Stimulated activated CD8-positive, alpha-beta memory T cell treated with anti-CD3 and anti-CD28 coated beads, Interleukin-7, amount 100 ng/mL, for 1 hour (primary cell): ENCODE measurements at places on chromosomes 3 and 15.

DNA sequence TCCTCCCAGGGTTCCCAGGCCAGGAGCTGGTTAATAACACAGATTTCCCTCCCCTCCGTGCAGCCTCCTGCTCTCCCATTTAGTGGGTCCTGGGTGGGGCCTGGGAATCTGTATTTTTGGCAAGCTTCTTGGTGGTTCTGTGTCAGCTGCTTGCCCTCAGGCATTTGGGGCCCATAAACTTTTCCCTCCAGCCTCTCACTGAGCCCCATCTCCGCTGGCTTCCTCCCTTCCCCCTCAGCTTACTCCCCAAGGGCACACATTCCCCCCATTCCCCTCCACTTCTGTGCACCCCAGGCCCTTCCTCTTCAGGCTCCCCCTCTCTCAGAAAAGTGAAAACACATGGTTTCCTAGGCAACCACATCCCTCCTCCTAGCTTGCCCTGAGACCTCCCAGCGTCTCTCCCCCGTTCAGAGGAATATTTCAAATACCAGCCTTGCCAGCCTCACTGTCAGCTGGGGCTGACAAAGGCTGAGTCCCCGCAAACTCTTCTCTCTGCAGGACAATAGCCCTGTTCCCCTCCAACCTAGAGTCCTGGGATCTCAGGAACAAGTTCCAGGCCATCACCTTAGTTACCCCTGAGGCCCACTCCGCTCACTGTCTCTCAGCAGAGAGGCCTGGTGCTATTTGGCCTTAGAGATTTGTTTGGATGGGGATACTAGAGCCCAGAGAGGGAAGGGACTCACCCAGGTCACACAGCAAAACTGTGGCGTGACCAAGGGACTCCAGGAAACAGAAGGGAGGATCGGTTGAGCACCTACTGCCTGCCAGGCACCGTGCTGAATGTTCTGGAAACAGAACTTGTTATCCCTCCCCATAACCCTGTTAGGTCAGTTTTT lies 44.6 kb upstream of the SMAD6 start:
- no peak for DNase-seq

DNA sequence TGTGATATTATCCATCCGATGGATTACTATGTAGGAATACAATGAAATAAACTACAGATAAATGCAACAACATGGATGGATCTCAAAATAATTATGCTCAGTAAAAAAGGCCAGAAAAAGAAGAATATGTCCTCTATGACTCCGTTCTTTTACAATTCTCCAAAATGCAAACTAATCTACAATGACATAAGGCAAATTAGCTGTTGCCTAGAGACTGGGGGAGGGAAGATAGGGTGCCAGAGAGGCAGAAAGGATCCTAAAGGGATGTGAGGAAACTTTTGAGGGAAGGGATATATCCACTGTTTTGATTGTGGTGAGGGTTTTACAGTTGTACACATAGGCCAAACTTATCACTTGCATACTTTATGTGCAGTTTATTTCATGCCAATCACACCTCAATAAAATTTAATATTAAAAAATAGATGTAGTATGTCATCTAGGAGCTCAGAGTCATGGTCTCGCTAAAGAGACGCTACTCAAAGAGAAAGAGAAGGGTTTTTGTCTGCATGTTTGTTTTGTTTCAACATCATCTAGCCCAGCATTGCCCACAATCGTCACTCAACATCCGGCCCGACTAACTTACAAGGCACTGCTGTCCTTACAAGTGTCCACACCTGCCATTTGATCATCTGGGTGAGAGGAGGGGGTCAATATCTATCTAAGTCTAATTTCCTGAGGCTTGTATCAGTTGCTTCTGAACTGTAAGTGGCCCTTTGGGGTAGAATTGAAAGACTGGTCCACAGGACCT lies 29.5 kb downstream of the HES1 start:
- DNase-seq = no peak

DNA sequence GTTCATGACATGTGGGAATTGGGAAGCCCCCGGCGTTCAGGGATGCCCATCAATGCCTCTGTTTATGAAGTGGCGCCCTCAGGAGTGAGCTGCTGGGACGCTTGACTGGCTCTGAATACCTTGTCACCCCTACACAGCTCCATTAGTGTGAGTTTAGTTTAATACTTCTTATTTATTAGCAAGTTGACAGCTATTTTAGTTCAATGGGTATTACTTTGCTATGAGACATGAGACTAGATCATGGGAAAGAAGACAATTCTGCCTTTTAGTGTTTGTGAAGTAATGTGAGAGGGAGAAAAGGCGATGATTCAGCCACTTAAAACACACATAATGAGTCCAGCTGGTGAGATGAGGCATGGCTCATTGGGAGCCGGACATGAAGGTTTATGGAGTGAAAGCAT lies 678.5 kb downstream of the NR2F2 start:
- no peak for DNase-seq

DNA sequence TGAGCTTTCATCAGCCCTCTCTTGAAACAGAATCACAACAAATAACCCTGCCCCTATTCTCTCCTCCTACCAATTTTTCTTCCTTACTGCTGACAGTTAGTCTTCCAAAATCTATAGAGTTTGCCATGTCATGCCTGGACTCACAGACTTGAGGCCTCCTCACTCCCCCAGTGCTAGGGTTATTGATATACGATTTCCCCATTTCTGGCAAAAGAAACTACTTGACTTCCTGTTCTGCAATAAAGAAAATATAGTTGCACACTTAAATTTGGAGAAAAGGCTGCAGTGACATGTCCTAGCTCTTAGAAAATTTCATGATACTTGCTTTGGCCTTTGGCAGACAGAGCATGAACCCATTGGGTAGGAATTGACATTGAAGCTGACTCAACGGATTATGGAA lies 75.9 kb downstream of the CYP19A1 start:
- no peak for DNase-seq

DNA sequence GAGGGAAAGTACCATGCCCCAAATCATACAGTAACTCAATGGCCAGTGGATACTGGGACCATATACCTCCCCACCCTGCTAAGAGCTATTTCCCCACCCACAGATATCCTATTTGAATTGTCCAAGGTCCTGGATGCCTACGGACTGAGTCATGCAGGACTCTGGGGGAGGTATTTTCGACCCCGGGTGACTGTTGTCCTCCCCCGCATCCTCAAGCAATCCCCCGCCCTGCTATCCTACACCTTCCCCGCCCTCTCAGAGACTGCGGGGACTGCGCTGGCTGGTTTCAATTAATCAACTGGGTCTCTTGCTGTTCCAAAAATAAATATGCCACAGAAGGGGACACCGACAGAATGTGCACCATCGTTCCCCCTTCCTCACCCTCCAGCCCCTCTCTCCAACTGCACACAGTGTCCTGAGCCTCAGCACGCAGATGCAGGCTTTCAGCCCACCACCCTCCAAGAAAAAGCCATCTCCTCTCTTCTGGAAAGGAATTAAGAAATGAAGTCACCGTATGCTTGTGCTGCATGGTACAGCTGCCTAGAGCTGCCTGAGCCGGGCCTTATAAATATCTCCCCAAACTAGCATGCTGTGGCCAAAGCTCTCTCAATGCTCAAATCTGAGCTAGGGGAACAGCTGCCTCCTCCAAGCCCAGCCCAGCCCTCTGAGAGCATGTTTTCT lies 8.1 kb downstream of the CAV3 start:
- DNase-seq = no peak

DNA sequence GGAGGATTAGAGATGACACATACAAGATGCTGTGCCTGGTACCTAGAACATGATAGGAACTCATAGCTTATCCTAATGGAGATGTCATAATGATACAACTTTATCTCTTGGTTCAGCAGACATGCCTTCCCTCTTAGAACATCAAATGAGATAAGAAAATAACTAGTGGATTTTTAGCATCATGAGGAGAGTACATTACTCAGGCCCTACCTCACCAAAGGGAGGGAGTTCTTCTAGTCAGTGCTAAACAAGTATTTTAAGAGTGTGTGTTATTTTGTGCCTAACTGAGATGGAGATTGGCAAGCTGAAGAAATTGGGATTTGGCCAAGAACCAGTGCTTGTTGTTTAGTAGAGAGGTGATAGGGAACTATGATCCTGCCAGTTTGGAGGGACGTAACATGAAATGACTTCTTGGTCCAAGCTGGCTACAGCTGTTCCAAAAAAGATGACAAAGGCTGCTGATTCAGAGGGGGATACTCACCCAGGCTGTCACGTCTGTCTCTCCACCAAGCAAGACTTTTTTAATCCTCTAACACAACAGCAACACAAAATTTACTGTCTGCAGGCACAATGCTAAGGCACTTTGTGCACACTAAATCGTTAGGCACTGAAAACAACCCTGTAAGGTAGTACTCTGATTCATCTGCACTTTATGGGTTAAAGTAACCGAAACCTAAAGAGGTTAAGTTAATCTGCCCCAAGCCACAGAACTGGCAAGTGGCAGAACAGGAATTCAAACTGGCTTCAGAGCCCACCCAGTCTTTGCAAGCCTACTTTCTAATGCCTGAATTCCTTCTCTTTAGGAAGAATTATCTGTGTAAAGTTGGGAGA lies 126.5 kb downstream of the CMSS1 start:
- DNase-seq = no peak

GRCh38 chr3:156664011-156664830 lies 10.2 kb upstream of the TIPARP start:
- no peak for DNase-seq

GRCh38 chr15:70097063-70097320 lies 725 bp downstream of the TLE3 start:
- no peak for DNase-seq

GRCh38 chr15:59691194-59691805 lies 2.2 kb upstream of the BNIP2 start:
- DNase-seq = no peak

GRCh38 chr3:195813916-195814640 lies 2.3 kb upstream of the MUC4 start:
- DNase-seq = no peak

- DNase-seq = peak; percentile 22
Observed at GRCh38 chr3:53709860-53710674, 136.2 kb downstream of the CHDH start.

DNA sequence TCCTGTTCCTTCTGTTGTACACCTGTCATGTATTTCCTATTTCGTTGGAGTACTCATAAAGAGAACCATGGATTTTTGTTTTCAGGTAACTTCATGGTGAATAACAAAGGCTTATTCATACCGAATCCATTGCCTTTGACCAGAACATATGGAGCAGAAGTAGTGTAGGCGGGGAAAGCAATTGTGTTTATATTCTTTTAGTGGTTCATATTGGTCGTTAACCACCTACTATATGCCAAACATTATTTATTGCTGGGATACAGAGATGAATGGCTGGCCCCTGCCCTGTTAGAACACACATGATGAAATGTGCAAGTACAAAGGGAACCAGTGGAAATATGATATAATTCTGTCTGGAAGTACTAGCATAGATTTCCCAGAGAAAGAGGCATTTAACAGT lies 9.8 kb downstream of the RPUSD2 start:
- DNase-seq = no peak

GRCh38 chr3:184690192-184690883 lies 21.5 kb downstream of the MAGEF1 start:
- no peak for DNase-seq

- no peak for DNase-seq
Observed at GRCh38 chr15:97791824-97792792, 168.4 kb upstream of the ARRDC4 start.

DNA sequence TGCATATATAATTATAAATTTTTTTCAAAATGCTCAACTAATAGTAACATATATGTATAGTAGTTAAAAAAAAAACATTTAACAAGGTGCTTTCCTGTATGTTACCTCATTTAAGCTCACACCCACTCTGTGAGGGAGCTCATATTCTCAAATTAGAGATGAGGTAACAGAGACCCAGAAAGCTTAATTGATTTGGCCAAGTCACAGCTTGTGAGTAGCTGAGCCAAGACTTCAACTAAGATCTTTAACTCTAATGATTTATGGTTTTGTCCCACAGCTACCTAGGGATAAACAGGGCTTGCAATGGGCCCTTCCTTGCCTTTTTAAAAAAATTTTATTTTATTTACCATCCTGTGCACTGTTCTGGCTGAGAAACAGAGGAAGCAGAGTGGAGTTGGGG lies 230.0 kb upstream of the GOLIM4 start:
- DNase-seq = no peak

- no peak for DNase-seq
Observed at GRCh38 chr3:195892105-195893043, 16.0 kb downstream of the TNK2 start.

DNA sequence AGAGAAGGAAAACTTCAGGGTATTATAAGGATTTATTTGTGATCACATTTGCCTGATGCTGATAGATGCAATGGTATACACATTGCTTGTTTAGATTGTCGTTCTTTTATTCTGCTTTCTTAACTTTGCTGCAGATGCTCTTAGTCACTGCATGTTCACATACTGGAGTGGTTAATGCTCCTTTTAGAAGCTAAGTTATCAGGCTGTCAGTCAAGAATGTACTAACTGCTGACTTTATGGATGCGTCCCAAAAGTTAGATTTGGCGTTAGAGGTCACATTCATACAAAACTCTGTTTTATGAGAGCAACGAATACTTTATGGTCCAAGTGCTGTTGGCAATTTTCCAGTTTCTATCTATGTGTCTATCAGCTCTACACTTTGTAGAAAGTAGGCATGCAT lies 160.7 kb downstream of the BBX start:
- DNase-seq = no peak

GRCh38 chr15:90039996-90040395 lies 38.9 kb downstream of the ZNF710 start:
- DNase-seq = no peak

DNA sequence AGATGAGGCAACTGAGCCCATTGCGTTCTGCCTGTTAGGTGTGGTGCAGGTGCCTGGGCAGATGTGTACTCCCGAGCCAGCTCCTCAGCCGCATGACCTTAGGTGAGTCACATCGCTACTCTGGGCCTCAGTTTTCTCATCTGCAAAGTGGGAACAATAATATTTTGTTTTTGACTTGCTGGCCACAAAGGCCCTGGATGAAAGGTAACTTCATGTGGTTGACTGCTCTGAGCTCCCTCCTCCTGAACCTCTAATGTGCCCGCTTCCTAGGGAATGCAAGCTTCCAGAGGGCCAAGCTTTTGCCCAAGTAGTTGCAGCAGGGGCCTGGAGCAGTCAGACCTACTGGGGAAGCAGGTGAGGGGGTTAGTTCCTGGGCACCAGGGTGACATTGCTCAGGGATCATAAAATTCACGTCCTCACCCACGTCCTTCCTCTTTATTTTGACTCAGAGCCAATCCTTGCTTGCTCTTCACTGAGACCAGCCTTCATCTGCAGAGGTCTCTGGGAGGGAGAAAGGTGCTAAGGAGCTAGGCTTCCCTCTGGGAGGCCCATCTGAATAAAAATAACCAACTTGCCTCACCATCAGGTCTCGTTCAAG lies 149.0 kb upstream of the TLE3 start:
- no peak for DNase-seq

- no peak for DNase-seq
Observed at GRCh38 chr15:95254263-95254662, 1022.9 kb downstream of the MCTP2 start.

DNA sequence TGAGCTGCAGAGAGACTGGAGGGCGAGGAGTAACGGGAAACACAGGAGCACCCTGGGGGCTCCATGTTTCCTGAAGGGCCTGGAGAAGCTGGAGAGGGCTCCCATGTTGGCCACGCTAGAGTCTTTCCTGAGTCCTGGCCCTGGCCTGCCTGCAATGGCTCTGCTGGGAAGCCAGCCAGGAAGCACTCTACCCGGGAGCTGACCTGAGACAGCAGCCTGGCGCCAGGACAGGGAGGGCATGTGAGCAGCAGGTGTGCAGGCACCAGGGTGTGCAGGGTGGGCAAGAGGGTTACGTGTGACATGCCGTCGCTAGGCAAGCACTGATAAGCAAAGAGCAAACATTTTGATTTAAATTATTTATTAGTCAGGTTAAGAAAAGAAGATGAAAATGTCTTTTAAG lies 301.4 kb downstream of the OCA2 start:
- DNase-seq = no peak

GRCh38 chr3:121660356-121661171 lies at the start of gene HCLS1:
Gene HCLS1, minus strand, starts transcription at chr3:121660903. Its CDS starts 2,556 bp downstream, at chr3:121658347.
- peak; percentile 50 for DNase-seq
